ENCODE measurements at places on chromosomes 7 and 10.
A peak's percentile ranks its signal among the peaks of the same experiment; 100 is the strongest.

- no peak for DNase-seq
Observed at GRCh38 chr7:118586248-118586647, 361.7 kb downstream of the ANKRD7 start.

- DNase-seq: no peak
Observed at GRCh38 chr7:13198727-13199126, 511.3 kb downstream of the ARL4A start.

DNA sequence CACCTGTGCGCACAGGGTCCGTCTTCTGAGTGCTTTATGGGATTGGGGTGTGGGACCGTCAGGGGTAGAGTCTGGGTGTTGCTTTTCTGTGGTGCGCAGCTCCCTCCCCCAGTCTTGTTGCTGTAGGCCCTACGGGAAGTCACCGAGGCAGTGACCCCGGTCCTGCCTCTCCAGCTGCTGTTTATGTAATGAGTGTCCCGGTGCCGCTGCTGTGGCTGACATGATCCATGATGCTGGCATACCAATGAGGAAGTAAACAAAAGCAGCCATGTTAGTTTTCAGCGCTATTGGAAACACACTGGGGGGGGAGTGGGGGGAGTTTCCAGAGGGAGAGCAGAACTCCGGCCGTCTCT is 1.1 kb downstream of the TRIM8 start:
- peak; percentile 59 for DNase-seq

DNA sequence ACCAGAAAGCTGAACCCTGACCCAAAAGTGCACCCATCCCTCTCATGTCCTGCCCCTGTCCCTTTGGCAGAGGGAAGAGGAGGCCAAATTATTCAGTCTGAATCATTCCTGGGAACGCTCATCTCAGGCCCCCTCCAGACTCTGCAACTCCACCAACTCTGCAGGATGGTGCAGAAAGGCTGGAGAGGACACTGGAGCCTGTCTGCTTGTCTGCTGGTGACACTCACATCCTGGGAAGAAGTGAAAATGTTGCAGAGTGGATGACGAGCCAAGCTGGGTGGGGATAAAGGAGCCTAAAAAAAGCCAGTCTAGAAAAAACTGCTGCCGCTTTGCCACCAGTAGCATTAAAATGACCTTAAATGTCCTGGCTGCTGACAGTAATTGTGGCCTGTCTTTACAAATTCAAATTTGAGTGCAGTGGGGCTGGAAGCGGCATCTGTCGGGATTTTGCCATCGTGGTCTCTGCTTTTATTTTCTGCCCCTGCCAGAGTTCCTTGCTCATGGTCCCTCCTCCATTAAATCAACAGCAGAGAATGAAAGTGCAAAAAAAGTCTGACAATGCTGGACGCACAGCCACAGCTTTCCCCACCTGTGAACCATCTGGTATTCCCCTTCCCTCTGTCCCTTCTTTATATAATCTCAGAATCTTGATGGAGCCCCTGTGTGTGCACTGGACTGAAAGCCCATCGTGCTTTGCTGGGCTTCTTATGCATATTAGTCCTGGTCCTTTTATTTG is 63.9 kb downstream of the STK17A start:
- no peak for DNase-seq

GRCh38 chr7:88669913-88670312 is 89.6 kb upstream of the ZNF804B start:
- DNase-seq: no peak
